Activated naive CD8-positive, alpha-beta T cell treated with anti-CD3 and anti-CD28 coated beads, Interleukin-2, amount 50 U/mL, for 24 hours (primary cell): ENCODE measurements at places on chromosomes 1 and 21.

DNA sequence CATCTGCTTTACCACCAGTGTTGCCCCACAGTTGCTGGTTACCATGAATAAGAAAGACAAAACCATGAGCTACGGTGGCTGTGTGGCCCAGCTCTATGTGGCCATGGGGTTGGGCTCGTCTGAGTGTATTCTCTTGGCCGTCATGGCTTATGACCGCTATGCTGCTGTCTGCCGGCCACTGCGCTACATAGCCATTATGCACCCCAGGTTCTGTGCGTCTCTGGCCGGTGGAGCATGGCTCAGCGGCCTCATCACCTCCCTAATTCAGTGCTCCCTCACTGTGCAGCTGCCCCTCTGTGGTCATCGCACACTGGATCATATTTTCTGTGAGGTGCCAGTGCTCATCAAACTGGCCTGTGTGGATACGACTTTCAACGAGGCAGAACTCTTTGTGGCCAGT is 14.0 kb downstream of the OR2G6 start:
- no peak for DNase-seq

DNA sequence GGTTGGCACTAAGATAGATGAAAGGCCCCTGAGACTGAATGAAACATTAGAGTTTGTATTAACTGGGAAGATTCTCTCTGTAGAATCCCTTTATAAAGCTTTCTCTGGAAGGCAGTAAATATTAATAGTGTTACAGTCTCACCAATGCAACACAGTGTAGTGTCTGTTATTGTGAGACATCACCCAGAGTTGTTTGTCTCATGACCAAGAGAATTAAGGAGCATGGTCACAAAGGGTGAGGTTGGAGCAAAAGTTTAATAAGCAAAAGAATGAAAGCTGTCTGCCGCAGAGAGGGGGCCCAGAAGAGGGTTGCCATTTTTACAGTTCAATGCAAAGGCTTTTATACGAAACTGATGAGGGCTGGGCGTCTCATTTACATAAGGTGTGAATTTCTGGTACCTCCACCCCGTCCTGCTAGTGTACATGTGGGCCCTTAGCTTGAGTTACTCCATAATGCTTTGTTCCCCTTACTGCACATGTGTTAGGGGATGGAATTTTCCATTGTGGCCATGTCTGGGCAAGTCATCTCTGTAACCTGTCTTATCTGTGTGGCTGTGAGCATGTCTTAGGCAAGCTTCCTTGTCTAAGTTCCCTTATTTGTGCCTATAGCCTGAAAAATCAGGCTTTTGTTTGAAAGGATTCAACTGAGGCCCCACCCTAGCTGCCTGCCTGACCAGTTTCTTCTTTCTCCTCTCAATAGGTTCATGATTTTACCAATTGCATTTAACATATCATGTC is 184.1 kb downstream of the RASAL2 start:
- DNase-seq = no peak

DNA sequence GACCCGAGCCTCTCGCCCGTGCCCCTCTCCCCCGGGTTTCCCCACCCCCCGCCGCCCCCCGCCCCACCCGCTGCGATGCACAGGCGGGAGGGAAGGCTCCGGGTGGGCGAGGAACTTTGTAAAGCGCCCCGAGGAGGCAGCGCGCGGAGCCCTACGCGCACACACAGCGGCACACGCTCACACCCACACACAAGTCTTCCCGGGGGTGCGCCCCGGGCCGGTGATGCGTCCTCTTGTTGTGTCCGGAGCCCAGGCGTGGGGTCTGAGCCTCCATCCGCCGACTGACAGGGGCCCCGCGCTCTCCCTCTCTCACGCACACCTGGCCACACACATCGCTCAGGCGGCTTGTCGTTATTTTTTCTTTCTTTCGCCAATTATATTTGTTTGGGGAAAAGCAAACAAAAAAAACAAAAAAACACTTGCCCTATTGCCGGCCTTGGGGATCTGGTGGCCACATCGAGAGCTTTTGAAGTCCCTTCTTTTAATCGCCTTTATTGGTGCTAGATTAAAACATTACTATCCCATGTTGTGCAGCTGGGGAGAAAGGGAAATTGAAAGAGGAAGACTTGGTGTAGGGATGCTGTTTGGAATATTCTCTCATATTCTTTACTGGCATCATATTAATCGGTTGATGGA is 770 bp downstream of the NTNG1 start:
- DNase-seq = peak; percentile 10

DNA sequence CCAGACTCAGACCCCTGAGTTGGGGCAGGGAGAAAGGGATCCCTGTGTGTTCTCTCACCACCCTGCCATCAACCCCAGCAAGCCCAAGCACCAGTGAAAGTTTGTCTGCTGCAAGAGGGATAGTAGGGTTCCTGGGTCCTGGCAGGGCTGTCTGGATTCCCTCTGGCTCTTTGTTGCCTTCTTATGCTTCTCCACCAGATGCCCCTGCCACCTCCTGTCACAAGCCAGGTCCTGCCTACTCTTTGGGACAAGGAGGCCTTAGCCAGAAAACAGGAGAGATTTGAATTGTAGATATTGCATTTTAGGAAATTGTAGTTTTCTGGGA is 21.7 kb downstream of the UBE2T start:
- DNase-seq = no peak

GRCh38 chr1:168164771-168165170 is 14.0 kb upstream of the TIPRL start:
- DNase-seq = no peak

DNA sequence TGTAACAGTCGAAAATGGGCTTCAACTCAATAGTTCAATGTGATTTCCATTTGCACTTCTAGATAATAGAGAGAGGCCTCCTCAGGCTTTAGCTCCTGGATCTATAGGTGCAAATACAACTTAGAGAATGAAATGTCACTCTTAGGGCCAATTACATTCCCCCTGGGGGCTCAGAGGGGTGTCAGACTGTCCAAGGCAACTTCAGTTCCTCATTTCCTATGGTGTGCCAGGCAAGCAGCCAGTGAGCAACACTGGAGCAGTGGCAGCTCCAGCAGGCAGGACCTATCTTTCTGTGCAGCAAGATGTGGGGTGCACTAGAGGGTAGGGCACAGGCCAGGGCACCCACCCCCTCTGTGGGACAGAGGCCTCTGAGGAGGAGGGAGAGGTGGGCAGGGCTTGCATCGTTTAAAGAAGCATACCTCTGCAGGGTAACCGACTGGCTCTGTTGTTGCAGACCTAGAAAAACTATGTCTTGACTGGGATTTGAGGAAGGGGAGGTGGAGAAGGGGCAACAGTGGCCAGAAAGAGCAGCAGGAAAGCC is 97.3 kb downstream of the SUSD4 start:
- no peak for DNase-seq

DNA sequence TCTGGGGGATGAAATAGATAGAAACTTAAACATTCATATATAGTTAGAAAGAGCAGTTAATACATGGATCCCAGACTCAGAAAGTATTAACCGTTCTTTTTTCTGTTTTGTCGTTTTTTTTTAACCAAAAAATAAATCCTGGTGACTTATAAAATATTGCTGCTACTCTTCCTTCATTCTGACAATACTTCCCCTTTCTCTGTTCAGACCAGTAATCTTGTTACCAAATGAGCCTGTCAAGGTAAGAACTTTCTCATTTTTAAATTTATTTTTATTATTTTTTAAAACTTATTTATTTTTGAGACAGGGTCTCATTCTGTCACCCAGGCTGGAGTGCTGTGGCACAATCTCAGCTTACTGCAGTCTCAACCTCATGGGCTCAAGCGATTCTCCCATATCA is 13.7 kb downstream of the PTPN22 start:
- DNase-seq = no peak

GRCh38 chr1:169024800-169025271 is 81.7 kb upstream of the ATP1B1 start:
- DNase-seq = no peak

GRCh38 chr21:41407541-41408460 is 18.2 kb upstream of the MX1 start:
- DNase-seq = no peak

DNA sequence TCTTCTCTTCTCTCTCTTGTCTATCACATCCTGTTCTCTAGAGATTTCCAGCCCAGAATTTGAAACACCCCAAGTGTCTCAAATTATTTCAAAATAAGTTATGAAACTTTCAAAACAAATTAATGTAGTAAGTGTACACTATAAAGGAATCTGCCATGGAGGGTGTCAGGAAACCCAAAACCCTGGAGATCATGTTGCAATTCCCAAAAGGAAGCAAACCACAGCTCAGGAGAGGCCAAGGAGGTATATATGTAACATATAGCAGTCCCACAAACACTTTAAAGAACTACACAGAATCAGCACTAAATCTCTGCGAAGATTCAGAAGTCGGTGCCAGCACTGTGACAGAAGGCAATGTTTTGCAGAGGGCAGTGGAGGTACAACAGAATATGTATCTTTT is 26.6 kb downstream of the PTPN14 start:
- DNase-seq = no peak

DNA sequence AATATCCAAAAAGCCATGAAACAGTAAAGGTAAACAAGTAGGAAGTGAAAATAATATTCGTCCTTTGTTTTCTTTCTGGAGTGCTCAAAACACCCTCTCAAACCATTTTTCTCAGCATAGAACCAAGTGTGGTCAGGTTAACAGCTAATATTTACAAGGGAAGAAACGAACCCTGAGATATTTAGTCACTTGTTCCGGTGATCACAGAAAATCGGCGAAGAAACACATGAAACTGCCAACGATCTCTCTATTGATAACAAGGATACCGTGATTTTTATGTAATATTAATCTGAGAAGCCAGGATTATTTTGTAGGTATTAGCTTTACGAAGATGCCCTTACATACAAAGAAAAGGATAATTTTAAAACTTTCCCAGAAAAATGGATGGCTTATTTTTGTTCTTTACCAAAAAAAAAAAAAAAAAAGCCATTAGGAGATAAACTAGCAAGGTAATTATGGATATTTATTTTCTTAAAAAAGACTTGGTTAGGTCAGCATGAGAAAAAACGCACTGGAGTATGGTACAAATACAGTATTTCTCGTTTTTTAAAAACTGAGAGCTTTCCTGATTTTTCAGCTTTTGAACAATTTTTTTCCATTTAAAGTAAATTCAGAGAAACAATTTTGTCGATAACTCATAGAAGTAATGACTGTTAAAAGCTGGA is 107.3 kb upstream of the HNRNPU start:
- no peak for DNase-seq

DNA sequence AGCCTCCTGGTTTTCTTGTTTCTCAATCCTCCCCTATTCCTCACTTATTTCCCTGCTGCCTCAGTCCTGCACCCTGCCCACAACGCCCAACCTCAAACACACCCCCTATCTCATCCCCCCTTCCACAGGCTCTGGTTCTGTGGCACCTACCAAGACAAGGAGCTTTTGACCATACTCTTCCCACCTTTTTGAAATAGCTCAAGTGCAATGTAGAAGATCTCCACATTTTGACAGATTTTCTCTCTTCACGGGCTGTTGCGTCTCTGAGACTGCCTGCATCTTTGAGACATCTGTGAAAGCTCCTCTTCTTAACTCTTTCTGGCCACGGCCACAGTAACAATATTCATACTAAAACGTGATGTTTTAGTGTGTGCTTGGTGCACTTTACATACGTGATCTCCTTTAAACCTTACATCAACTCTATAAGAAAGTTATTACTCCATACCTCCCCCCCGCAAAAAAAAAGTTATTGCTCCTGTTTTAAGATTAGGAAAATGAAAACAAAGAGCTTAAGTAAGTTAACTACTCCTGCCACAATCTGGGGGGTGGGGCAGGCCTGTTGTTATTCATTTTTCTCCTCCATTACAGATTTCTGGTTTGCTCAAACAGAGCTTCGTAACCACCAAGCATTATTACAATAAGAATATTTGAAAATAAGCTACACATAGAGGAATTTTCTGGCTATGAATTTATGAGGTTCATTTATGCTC is 1.8 kb upstream of the SERBP1 start:
- no peak for DNase-seq

- no peak for DNase-seq
These were observed 12.0 kb upstream of the ARHGEF19 start for GRCh38 chr1:16224472-16224871.

DNA sequence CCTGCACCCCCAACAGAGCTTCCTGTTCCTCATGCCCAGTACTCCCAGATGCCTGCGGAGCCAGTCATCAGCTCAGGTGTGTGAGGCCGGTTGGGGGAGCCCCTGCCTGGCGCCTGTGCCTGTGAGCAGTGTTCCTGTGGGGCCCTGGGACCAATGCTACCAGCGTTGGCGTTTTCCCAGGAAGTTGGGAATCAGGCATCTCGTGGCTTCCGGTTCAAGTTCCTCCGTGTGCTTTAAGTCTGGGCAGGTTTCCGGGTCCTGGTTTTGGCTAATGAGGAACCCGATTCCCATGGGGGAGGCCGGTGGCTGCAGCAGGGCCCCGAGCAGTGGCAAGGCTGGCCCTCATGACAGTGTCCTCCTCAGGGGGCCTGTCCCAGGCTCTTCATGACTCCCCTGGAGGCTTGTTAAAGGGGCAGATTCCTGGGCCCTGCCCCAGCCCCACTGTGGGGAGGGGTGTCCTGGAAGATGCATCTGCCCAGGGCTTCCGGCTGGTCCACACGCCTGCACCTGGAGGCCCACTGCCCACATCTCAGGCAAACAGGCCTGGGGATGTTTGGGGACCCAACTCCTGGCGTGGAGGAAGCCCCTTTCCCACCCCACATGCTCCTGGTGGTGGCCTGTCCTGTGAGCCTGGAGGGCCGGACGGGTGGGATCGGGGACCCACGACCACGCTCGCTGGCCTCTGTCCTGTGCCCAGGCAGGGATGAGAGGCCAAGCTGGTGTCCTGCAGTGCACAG is 26.2 kb downstream of the TP73 start:
- DNase-seq = no peak

DNA sequence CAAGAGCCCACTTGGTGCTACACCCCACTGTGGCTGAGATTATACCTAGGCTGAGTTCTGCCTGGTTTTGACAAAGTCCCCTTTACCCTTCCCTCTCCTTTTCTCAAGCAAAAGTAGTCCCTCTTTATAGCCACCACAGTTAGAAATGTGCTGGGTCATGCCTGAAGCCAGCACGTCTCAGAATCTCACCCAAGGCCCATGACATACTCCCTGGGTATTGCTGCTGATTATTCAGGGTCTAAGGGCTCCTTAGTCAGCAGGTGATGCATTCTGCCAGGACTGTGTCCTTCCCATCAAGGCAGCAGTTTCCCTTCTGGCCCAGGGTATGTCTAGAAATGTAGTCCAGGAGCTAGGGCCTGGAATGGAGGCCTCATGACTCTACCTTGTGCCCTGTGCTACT is 67.3 kb upstream of the COX20 start:
- DNase-seq = no peak

DNA sequence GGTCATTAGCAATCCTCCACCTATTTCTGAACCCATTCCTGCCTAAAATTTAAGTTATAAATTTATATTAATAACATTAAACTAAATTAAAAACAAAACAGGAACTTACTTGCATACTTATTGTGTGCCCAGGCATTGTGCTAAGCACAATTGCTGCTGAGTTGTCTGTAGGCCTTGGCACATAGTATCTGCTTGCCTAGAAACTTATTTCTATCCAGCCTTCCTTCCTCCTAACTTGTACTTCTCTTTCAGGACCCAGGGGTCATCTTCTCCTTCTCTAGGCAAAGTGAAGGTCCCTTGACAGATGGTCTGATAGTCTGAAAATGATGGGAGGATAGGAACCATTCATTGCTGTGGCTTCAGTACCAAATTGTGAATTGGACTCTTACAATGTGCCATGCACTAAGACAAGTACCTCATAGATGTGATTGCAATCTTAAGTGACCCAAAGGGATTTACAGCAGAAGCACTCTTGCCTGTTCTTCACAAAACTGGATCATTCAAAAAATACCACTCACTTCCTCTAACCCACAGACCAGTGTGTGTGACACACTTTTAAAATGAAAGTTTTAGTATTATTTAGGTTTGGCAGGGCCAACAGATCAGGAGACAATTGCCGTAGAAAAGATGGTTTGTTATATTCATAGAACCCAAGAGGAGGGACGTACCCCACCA is 10.3 kb upstream of the CD101 start:
- no peak for DNase-seq

GRCh38 chr1:202806845-202807450 is 1.3 kb downstream of the KDM5B start:
- peak; percentile 29 for DNase-seq
